Fibroblast of skin of right quadriceps (primary cell): ENCODE measurements at places on chromosomes 2 and 18.

DNA sequence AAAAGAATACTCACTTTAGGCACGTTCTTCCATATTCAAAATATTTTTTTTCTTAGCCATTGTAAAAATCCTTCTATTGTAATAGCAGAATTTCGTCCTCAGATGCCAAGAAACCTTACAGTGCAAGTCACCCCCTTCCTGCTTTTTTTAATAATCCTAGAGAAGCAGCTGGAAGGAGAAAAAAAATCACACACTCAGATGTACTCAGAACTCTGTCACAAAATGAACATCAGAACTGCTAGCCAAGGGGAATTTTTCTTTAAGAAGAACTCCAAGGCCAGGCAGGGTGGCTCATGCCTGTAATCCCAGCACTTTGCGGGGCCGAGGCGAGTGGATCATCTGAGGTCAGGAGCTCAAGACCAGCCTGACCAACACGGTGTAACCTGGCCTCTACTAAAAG lies 127.3 kb upstream of the SPATS2L start:
- DNase-seq = no peak

DNA sequence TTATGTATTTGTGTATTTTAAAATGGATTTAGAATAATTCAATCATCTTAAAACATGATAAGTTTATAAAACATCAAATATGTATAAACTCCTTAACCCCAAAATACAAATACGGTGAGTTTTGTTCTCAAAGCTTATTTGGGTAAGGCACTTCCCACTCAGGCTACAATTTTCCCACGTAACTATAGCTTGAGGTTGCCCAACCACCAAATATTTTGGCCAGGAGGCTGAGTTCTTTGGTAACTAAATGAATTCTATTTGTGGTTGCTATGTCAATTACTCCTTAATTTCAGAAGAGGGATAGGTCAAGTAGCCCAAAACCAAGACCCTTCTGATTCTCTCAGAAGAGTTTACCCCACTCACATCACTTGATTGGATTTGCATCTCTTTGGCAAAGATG lies 70.4 kb downstream of the MYL12B start:
- peak; percentile 24 for DNase-seq

DNA sequence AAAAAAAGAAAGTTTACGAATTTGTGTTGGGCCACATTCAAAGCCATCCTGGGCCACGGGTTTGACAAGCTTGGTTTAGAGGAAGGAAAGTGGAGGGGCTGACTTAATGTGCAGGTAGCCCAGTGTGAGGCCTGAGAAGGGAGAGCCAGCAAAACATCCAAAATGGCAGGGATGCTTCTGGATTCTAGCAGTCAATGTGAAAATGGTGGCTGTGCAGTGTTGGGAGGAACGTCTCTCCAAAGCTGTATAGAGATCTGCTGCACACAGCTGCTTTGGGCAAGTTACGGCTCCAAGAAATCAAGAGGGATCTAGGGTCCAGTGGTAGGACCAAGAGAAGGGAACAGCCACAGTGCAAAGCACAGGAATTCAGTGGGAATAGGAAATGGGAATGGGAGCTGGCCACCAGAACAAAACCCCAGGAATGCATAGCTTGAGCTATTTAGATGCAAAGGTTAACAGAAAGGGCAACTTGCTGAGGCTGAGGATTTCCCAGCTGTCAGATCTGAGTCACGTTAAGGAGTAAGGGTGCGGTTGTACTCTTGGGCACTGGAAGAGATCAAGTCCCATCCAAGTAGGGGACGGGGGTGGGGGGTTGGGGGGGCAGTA lies 70.6 kb downstream of the B3GNT2 start:
- peak; percentile 66 for DNase-seq

DNA sequence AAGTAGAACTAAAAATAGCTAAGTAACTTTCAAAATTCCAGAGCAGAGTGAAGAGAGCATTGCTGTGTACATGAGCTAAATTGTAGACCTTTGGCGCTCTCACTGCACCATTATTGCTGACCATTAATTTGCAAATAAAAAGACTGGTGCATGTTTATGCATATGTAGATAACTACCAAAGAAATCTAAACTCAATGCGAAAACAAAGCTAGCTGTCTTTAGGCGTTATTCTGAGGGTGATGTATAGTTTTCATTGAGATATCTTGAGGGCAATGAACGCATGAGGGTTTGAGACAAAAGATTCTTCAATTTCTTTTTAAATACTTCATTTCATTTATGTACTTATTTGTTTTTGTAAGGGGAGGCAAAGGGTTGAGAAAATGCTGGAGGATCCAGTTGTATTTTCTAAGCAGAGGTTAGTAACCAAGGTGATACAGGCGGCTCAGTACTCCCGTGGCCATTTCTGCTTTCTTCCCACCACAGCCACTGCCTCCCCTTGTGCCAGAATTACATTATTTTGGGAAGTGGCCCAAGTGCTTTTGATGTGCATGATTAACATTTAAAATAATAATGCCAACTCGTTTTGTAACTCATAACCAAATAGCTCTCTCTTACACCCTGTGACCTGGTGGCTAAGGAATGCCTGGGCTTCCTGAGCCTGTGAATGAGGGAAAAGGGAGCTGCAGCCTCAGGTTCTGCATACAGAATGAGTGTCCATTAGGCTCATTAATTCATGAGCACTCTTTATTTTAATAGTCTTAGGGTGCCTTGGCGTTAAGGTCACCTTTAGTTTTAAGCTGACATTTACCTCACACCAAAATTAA lies 797.8 kb upstream of the GYPC start:
- DNase-seq = no peak

DNA sequence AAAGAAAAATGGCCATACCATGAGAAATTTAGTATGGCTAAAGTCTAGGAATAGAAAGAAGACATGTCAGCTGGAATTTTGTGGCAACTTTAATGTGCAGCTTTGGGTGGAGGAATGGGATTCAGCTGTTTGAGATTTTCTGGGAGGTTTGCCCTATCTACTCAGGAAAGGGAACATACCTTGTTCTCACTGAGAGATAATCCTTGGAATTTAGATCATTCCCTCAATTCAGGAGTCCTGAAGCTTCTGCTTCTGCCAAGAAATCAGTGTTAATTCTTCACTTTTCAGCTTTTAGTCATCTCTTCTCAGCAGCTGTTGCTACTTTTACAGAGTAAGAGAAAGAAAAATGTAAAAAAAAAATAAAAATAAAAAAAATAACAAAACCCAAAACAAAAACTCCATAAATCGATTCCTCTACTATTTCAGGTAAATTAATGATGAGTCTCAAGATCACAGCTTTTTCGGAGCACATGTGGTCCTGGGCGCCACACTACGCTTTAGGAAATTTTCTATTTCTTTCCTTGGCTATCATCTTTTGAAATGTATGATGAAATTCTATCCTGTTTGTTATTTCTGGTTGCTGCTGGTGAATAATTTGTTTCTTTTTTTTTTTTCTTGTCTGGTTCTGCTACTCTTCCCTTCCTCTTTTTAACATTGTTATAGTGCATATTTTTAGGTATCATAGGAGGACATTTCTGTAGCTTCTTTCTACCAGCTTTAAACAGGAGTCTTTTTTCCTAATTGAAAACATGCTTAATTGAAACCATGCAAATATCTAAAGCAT lies 18.9 kb upstream of the BAZ2B start:
- peak; percentile 71 for DNase-seq
